ENCODE measurements at places on chromosomes 6 and 20. TPM values are rescaled to one million over a fixed set of nuclear protein-coding genes. Genes with fewer than 3 reads are reported as not detected.

DNA sequence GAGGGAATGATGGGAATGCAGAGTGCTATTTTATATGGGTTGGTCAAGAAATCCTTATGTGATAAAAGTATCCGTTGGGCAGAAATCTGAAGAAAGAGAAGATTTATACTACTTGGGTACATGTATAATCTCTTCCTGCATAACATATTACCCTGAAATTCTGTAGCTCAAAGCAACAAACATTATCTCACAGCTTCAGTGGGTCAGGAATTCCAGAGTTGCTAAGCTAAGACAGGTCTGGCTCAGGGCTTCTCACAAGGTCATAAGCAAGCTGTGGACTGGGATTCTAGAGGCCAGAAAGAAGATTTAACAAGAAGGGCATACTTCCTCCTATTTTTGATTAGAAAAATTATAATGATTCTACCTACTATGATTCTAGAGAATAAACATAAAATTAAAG is 172.5 kb upstream of the THEMIS start:
- no peak for DNase-seq

GRCh38 chr20:43682446-43682845 is 15.5 kb downstream of the MYBL2 start:
- DNase-seq: no peak

GRCh38 chr6:121201105-121201504 is 133.2 kb downstream of the TBC1D32 start:
- no peak for DNase-seq

GRCh38 chr6:81562169-81562568 is 190.3 kb downstream of the TENT5A start:
- no peak for DNase-seq

GRCh38 chr20:1362484-1362883 is 30.4 kb downstream of the FKBP1A start:
- DNase-seq: no peak

The CGA gene
- not detected for total RNA-seq

DNA sequence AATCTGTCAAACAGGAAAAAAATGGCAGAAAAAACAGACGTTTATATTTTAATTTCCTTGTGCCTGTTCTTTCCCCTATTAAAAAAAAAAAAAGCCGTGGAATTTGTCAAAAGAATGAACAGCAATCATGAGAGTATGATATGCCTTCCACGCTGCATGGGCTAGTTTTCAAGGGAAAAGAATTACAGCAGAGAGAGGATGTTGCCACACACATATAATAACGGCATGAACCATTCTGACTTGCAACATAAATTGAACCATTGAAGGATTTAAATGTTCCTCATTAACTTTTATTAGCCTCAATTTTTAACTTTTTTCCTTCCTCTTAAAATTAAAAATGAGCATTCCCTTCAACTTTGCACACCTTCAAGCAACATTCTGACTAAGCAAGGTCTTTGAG is 301.8 kb downstream of the FOXC1 start:
- DNase-seq: no peak

- DNase-seq: no peak
Observed at GRCh38 chr6:147986846-147987245, 355.8 kb upstream of the SASH1 start.

DNA sequence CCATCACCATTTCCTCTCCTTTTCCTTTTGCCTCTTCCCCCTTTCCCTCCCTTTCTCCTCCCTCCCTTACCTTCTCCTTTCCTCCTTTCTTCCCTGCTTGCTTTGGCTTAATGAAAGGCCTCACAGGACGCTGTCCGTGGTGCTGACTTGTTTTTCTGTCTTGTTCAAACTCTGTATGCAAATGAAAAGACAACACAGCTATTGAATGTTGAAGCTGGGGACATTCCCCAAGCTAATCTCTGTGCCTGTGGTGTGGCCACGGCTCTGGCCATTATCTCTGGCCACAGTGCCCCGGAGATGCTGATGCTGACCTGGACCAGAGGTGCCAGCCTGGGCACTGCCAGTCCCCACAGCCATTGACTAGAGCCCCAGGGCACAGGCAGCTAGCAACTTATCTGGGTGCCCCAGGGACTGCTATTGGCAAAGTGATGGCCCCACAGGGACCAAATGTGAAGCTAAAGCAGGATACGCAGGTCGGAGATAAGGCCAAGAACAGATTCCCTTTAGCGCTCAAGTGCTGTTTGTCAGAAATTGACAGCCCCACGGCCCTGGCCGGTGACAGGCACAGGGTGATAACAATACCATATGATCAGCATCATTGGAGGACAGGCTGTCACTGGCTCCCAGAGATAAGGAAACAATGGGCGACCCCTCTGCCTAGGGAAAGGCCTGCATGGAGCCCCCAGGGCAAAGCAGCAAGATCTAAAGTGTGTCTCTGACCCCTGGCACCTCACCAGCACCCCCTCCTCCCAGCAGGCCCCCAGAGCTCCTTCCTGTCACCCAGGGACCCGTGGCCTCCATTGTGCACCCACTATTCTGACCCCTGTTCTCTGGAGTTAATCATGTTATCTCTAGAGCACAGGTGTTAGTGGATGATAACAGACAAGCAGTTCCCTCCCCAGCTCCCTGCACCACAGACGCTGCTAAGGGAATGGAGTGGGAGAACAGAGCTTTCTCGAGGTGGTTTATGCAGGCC is 31.6 kb upstream of the SLC32A1 start:
- DNase-seq: peak; percentile 79

The MYCT1 gene
- 0.09 TPM for total RNA-seq

DNA sequence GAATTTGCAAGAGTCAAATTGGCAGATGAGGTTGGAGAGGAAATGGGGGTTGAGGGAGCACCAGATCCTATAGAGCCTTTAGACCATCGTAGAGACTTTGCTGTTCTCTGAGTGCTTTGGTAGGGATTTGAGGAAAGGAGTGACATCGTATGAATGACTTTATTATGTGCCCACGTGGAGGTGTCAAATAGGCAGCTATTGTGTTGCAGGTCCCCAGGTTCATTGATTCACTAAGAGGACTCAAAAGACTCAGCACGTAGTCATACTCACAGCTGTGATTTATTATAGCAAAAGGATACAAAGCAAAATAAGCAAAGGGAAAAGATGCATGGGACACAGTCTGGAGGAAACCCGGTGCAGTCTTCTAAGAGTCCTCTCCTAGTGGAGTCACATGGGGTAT is 2.2 kb downstream of the MTRES1 start:
- DNase-seq: no peak

DNA sequence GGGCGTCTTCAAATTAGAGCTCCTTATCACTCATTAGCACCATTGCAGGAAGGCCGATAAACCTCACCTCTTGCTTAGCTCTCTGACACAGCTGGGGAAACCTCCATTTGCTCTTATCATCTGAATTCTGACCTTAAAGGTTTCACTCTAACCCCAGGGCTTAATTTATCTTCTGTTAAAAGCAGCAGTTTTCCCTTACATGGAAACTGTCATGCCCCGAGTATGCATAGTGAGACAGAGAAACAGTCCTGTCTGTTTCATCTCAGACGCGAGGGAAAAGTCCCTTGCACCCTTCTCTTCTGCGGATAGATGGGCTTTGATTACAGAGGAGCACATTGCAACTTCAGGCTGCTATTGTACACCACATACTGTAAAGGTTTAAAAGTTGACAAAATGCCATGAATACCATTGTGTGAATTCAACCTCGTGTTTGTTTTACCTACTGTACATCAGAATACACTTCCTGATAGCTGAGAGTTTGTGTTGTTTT is 191.5 kb upstream of the BMP2 start:
- no peak for DNase-seq

DNA sequence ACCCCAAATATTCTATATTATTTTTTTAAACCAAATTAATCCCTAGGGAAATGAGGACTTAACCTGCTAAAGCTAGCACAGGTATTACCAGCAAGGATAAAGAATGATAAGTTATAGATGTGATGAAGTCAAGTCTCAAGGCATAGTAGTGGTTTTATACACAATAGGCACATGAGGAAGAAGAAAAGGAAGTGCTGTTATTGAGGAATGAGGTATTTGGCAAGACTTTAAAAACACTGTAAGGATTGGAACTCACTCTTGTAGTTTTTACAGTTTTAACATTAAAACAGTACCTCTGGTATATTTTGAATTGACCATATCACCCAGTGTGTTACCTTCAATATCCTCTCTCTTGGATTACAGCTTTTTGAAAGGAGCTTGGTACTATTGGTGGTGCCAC is 54.6 kb downstream of the PHF3 start:
- DNase-seq: no peak
